Osteocyte (in vitro differentiated cells): ENCODE measurements at places on chromosomes 1 and 21.

GRCh38 chr21:38355353-38355752 lies 98.6 kb downstream of the KCNJ15 start:
- no peak for DNase-seq

- no peak for DNase-seq
Observed at GRCh38 chr1:64901663-64902062, 64.7 kb downstream of the JAK1 start.

GRCh38 chr1:3333903-3334302 lies 120.6 kb upstream of the ARHGEF16 start:
- no peak for DNase-seq

DNA sequence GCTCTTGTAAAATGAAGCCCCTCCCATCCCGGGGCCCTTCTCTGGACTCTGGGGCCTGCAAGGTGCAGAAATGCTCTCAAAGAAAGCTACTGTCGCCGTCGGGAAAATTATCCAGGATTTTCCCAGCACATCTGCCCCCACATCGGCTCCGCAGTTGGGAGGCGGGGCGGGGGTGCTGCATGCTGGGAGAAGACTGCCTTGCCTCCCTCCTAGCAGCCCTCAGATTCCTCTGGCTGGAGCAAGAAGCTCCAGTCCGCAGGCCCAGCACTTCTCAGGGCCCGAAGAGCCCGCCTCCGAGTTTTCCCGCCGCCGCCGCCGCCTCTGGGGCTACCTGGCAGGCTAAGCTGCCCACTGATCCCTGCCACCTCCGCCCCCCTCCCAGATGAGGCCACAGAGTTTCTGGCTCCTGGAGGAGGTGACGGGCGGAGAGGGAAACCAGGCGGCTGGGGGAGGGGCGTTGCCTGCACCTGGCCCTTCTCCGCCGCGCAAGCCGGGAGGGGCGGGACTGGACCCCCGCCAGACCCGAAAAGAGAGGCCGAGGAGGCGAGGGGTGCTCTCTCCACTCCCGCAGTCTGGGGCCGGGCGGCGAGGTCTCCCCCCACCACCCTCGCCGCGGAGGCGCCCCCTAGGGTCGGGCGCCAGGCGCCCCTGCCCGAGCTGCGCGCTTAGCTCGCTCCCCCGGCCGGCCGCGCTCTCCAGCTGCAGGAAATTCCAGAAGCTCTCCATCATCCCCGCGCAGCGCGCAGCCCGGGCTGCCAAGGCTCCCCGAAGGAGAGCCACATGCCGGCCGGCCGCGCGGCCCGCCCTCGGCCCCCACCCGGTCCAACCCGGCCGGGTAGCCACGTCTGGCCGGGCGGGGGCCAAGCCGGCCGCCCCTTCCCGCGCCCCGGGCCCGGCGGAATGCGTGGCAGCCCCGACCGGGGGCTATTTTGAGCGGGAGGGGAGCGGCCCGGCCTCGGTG lies 28.8 kb downstream of the AHDC1 start:
- DNase-seq: peak; percentile 92

GRCh38 chr1:217564833-217565232 lies 66.1 kb downstream of the GPATCH2 start:
- DNase-seq: no peak

DNA sequence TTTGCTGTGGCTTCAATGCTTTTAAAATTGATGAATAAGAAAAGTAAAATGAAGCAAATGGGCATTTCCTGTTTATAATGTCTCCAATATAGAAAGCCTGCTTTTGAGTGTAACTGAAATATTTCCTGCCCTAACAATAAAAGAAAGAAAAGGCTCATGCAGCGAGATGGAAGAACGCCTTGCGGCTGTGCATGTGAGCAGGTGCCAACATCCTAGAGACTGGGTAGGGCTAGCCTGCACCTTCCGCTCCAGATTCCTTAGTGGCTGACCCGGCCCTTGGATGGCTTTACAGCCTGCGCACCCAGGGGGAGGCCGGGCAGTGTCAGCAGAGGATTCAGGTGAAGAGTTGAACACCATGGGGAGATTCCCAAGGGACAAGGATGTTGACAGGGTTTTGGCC lies 21.8 kb downstream of the CNIH3 start:
- no peak for DNase-seq
